ENCODE measurements at places on chromosomes 4 and X.

- DNase-seq = no peak
These were observed 292.8 kb upstream of the BOD1L1 start for GRCh38 chr4:13920111-13920875.

DNA sequence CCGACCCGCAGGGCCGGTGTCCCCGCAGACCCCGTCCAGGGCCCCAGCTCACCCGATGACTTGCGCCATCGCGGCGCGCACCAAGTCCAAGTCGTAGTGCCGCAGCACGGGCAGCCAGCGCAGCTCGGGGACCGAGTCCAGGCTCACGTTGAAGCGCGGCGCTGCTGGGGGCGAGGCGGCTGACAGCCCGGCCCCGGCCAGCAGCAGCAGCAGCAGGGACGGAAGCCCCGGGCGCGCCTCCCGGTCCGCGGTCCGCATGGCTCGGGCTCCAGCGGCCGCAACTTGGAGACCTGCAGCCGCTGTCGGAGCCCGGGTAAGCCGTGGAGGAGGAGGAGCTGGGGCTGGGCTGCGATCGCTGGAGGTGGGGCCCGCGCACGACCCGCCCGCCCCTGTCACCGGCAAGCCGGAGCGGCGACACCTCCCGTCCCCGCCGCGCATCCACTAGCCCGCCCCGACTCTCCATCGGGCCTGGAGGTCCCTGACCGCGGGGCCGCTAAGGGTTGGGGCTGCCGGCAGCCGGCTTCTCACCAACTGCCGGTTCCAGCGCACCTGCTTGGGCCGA, at the start of gene NAAA:
Gene NAAA, minus strand, starts transcription at position 322 of the 562 bp plus-strand sequence. Its CDS starts 64 bp downstream, at position 258.
- DNase-seq = peak; percentile 11

DNA sequence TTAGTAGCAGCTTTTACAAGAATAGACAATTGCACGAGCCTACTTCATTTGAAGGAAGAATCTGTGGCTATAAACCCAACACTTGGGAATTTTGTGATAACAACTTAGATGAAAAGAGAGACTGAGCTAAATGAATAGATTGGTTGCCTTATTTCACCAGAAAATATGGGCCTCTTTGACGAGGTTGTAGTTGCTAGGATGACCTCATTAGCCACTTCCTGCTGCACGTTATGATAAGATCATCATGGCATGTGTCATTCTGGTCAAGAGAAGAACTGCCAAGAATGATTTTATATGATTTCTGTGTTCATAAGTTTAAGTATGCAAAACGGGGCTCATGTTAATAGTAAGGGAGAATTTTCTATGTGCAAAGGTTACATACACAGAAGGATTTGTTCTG, 321.9 kb upstream of the GIMD1 start:
- DNase-seq = no peak

- no peak for DNase-seq
These were observed 332.7 kb downstream of the PABPC4L start for GRCh38 chr4:133868856-133869255.

- DNase-seq = no peak
These were observed 307.5 kb upstream of the FAM241A start for GRCh38 chr4:111837761-111838160.

GRCh38 chr4:12697970-12698369, 786.2 kb downstream of the RAB28 start:
- no peak for DNase-seq

Measured in NCI-H2171 treated with DMSO at 0.1 percent for 48 hours (cell line).